Gastrocnemius medialis (tissue), 4 donors: ENCODE measurements at places on chromosomes 4 and X. TPM values are rescaled to one million over a fixed set of nuclear protein-coding genes. Genes with fewer than 3 reads are reported as not detected.

REELD1 gene
- not detected for total RNA-seq

VCX gene
- not detected for total RNA-seq

DNA sequence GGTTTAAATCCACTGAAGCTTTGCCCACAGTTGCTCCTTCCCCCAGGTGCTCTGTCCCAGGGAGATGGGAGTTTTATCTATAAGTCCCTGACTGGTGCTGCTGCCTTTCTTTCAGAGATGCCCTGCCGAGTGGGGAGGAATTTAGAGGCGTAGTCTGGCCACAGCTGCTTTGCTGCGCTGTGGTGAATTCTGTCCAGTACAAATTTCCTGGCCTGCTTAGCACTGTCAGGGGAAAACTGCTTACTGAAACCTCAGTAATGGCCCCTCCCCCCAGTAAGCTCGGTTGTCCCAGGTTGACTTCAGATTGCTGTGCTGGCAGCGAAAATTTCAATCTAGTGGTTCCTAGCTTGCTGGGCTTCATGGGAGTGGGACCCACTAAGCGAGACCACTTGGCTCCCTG, 40.1 kb downstream of the UGT2B17 start:
- H3K27me3 ChIP-seq = no peaks in the 10 kb centered on the region
- H3K27ac ChIP-seq = no peak overlapping the region
- DNase-seq = no peak
- no peak overlapping the region for H3K4me3 ChIP-seq
- H3K36me3 ChIP-seq = no peaks in the 10 kb centered on the region

- H3K27me3 ChIP-seq = no peaks in the 10 kb centered on the region
- H3K4me1 ChIP-seq = no peaks in the 10 kb centered on the region
- no peak overlapping the region for H3K4me3 ChIP-seq
- DNase-seq = no peak
- peaks cover 8% of the 10 kb centered on the region for H3K36me3 ChIP-seq
Measured at GRCh38 chrX:15349046-15349445, 13.7 kb upstream of the PIGA start.

GRCh38 chr4:105990933-105991332, 95.7 kb downstream of the NPNT start:
- H3K27me3 ChIP-seq = no peaks in the 10 kb centered on the region
- peaks cover 24% of the 10 kb centered on the region for H3K4me1 ChIP-seq
- H3K27ac ChIP-seq = peak overlapping the region; percentile 91
- DNase-seq = peak; percentile 92
- no peaks in the 10 kb centered on the region for H3K36me3 ChIP-seq

GRCh38 chrX:119337201-119337600, 61.9 kb upstream of the SLC25A43 start:
- H3K27ac ChIP-seq = no peak overlapping the region
- no peak overlapping the region for H3K4me3 ChIP-seq
- H3K36me3 ChIP-seq = no peaks in the 10 kb centered on the region
- DNase-seq = no peak

- no peak overlapping the region for H3K4me3 ChIP-seq
- no peaks in the 10 kb centered on the region for H3K36me3 ChIP-seq
- H3K27ac ChIP-seq = peak overlapping the region; percentile 95
Measured at GRCh38 chr4:147828331-147828905, 96.5 kb downstream of the ARHGAP10 start.

DNA sequence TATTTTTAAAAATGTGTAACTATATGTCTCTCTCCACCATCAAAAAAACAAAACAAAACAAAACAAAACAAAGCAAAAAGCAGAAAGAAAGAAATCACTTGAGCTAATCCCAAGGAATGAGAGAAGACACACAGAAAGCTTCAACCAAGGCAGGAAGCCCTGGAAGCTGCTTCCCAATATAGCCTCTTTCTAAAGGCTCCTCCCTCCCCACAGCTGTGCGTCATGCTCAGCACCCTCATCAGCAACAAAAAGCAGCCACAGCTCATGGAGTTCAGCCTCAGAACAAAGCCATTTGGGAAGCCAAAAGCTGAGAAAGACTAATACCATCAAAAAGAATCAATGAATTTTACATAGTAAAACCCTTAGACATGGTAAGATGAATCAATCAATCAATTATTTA, 501.6 kb upstream of the SMIM31 start:
- no peaks in the 10 kb centered on the region for H3K27me3 ChIP-seq
- H3K4me3 ChIP-seq = no peak overlapping the region
- H3K27ac ChIP-seq = no peak overlapping the region
- no peaks in the 10 kb centered on the region for H3K4me1 ChIP-seq
- no peak for DNase-seq
